ENCODE measurements at places on chromosomes 1 and 21.

GRCh38 chr1:175845338-175845737 is 101.9 kb upstream of the TNR start:
- DNase-seq = no peak
- no peaks in the 10 kb centered on the region for H3K4me1 ChIP-seq
- H3K27me3 ChIP-seq = no peaks in the 10 kb centered on the region
- no peak overlapping the region for H3K27ac ChIP-seq

- H3K4me3 ChIP-seq = no peak overlapping the region
- DNase-seq = no peak
- H3K4me1 ChIP-seq = no peaks in the 10 kb centered on the region
- no peaks in the 10 kb centered on the region for H3K36me3 ChIP-seq
Measured at GRCh38 chr1:46519209-46519608, 29.6 kb downstream of the DMBX1 start.

- H3K27ac ChIP-seq = no peak overlapping the region
- peaks cover 13% of the 10 kb centered on the region for H3K4me1 ChIP-seq
- no peaks in the 10 kb centered on the region for H3K27me3 ChIP-seq
- DNase-seq = no peak
Measured at GRCh38 chr1:32216566-32216965, 5.6 kb downstream of the TMEM234 start.

- no peaks in the 10 kb centered on the region for H3K27me3 ChIP-seq
- DNase-seq = no peak
- no peak overlapping the region for H3K4me3 ChIP-seq
- no peaks in the 10 kb centered on the region for H3K36me3 ChIP-seq
- peaks cover 3% of the 10 kb centered on the region for H3K4me1 ChIP-seq
Measured at GRCh38 chr1:164682570-164682969, 123.6 kb downstream of the PBX1 start.

- no peak overlapping the region for H3K4me3 ChIP-seq
- H3K36me3 ChIP-seq = no peaks in the 10 kb centered on the region
- no peak overlapping the region for H3K27ac ChIP-seq
- DNase-seq = no peak
Measured at GRCh38 chr1:93025572-93025971, 53.5 kb upstream of the MTF2 start.
